Mesothelial cell of epicardium (in vitro differentiated cells): ENCODE measurements at places on chromosomes 2 and 18. TPM values are rescaled to one million over a fixed set of nuclear protein-coding genes. Genes with fewer than 3 reads are reported as not detected.

GRCh38 chr18:76495006-76495370 is at the start of gene ZNF516:
Gene ZNF516, minus strand, starts transcription at chr18:76495242. Its CDS starts 52,188 bp downstream, at chr18:76443054.
- H3K36me3 ChIP-seq = no peaks in the 10 kb centered on the region
- peak; percentile 65 for DNase-seq

DNA sequence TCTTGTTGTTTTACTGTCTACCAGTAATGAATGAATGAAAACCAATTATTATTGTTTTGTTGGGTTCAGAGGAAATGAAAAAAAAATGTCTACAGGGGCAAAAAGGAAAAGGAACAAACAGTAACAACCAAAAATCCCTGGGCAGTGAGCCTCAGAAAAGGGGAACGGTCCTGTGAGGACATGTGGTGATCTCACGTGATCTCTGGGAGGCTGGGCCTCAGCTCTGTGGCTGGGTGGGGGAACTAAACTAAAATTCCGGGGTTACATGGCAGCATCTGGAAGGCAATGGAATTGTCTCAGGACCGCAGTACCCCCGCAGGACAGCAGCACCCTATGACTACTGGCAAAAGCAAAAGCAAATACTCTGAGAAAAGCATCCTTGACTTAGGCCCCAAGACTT is 80.1 kb downstream of the AFF3 start:
- no peak overlapping the region for H3K4me3 ChIP-seq
- no peak overlapping the region for H3K27ac ChIP-seq
- no peak for DNase-seq
- H3K36me3 ChIP-seq = peaks cover 14% of the 10 kb centered on the region
- peaks cover 18% of the 10 kb centered on the region for H3K4me1 ChIP-seq

GRCh38 chr2:109542384-109542783 is 71.4 kb downstream of the SEPTIN10 start:
- no peaks in the 10 kb centered on the region for H3K4me1 ChIP-seq
- peaks cover 5% of the 10 kb centered on the region for H3K36me3 ChIP-seq
- no peak overlapping the region for H3K27ac ChIP-seq
- no peak overlapping the region for H3K4me3 ChIP-seq

GRCh38 chr2:74017223-74017622 is 32.5 kb downstream of the TET3 start:
- peaks cover 17% of the 10 kb centered on the region for H3K4me1 ChIP-seq
- peaks cover 6% of the 10 kb centered on the region for H3K36me3 ChIP-seq
- H3K4me3 ChIP-seq = no peak overlapping the region
- no peaks in the 10 kb centered on the region for H3K27me3 ChIP-seq
- DNase-seq = no peak

- peak overlapping the region; percentile 39 for H3K27ac ChIP-seq
- DNase-seq = no peak
- peak overlapping the region; percentile 34 for H3K4me3 ChIP-seq
Observed at GRCh38 chr18:21602299-21602587, 1.7 kb upstream of the ESCO1 start.

DNA sequence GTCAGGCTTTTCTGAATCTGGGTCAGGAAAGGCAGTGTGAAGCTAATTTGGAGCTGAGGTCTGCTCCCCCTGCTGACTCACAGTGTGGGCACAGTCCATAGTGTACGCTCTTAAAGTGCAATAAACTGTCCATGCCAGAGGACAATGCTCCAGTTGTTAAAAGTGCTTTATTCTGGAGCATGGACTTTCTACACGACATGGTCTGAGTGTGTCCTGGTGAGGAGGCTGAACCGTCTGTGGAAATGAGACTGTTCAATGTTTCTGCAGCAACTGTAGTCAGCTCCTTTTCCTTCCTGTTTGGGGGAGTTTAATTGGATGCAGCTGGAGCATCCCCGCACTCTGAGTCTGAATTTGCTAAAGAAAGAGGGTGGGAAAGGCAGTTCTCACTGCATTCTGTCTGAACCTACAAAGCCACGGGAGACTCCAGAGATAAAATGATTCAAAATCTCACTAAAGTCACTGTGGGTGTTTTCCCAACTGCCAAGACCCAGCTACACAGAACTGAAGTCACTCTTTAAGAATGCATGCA is 110.2 kb upstream of the TRIB2 start:
- H3K27me3 ChIP-seq = no peaks in the 10 kb centered on the region
- H3K4me3 ChIP-seq = no peak overlapping the region
- peak overlapping the region; percentile 66 for H3K27ac ChIP-seq
- H3K4me1 ChIP-seq = peaks cover 22% of the 10 kb centered on the region

GRCh38 chr2:177106212-177106611 is 106.4 kb upstream of the HNRNPA3 start:
- peaks cover 3% of the 10 kb centered on the region for H3K36me3 ChIP-seq
- DNase-seq = no peak
- no peaks in the 10 kb centered on the region for H3K27me3 ChIP-seq
- H3K4me1 ChIP-seq = no peaks in the 10 kb centered on the region
- H3K4me3 ChIP-seq = no peak overlapping the region
- no peak overlapping the region for H3K27ac ChIP-seq

GRCh38 chr18:69469444-69469919 is 68.8 kb downstream of the DOK6 start:
- DNase-seq = no peak
- no peaks in the 10 kb centered on the region for H3K36me3 ChIP-seq
- H3K4me1 ChIP-seq = no peaks in the 10 kb centered on the region
- no peak overlapping the region for H3K27ac ChIP-seq

DNA sequence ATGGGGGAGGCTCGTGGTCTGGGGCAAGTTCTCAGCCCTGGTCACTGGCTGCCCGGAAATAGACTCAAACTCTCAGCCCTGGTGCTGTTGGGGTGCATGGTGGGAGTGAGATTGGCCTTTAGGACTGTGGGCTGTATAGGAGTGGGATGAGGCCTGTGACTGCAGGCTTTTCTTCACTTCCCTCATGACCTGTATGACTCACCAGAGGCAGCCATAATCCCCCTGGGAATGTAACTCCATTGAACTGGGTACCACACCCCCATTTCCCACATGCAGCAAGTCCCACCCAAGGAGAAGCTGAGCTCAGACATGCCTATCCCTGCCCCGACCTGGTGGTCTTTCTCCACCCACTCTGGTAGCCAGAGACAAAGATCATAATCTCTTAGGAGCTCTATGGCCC is 177.7 kb upstream of the OSR1 start:
- no peak for DNase-seq
- H3K4me1 ChIP-seq = peaks cover 5% of the 10 kb centered on the region
- no peak overlapping the region for H3K27ac ChIP-seq
- no peaks in the 10 kb centered on the region for H3K36me3 ChIP-seq
- H3K4me3 ChIP-seq = no peak overlapping the region

GRCh38 chr18:58049000-58049688 is 5.1 kb downstream of the NEDD4L start:
- DNase-seq = no peak
- no peaks in the 10 kb centered on the region for H3K27me3 ChIP-seq
- peaks cover 4% of the 10 kb centered on the region for H3K36me3 ChIP-seq
- no peak overlapping the region for H3K4me3 ChIP-seq

DNA sequence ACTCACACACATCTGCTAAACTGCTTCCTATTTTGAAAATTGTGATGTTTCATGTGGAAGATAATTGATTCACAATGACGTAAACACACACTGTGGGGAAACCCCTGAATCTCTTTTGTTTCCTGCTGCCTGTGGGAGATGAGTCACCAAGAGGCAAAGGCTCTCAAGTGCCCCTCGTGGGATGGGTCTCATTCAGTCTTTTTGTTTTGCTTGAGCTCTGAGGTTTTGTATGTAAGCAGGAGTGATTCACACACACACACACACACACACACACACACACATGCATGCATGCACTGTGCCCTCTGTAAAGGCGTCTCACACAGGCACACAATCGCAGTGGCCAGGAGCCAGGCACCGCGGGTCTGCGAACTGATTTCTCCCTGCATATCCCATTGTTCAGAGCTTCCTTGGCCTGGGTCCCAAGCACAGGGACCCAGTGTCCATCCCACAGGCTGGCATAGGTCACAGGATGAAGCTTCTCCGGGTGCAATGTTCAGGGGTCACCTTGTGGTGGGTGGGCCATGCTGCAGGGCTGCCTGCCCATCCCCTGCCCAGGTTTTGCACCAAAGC is 12.1 kb upstream of the ARHGEF4 start:
- H3K4me3 ChIP-seq = no peak overlapping the region
- peaks cover 19% of the 10 kb centered on the region for H3K4me1 ChIP-seq
- DNase-seq = no peak
- H3K27ac ChIP-seq = peak overlapping the region; percentile 39
- no peaks in the 10 kb centered on the region for H3K27me3 ChIP-seq
- no peaks in the 10 kb centered on the region for H3K36me3 ChIP-seq

- H3K27me3 ChIP-seq = no peaks in the 10 kb centered on the region
- no peak overlapping the region for H3K4me3 ChIP-seq
- no peak overlapping the region for H3K27ac ChIP-seq
- no peaks in the 10 kb centered on the region for H3K4me1 ChIP-seq
- H3K36me3 ChIP-seq = peaks cover 25% of the 10 kb centered on the region
Observed at GRCh38 chr2:42659609-42660008, 91.2 kb downstream of the MTA3 start.

DNA sequence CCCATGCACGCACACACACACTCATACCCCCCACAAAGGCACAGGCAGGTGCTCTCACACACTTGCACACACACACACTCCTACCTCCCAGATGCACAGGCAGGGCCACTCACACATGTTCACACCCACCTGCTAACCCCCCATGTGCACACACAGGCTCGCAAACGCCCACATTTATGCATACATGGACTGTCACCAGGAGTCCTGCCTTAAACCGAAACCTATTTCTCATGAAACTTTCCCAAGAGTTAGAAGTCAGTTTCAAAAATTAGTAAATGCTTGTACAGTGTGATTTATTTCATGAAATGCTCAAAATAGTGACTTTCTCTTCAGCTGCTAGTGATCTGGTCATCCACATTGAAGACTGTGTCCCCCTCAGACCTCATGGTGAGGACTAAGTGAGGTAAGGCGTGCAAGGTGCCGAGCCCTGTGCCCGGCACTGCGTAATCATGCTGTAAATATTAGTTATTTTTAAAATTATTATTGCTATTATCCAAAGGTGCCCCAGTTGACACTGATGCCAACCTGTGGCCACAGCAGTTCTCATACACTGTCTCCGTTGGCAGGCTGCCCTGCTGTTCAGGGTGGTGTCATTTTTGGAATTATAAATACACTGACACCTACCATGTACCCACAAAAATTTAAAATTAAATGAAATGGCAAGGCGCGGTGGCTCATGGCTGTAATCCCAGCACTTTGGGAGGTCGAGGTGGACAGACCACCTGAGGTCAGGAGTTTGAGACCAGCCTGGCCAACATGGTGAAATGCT is 12.4 kb downstream of the CNNM4 start:
- peak overlapping the region; percentile 88 for H3K27ac ChIP-seq
- no peak for DNase-seq
- no peak overlapping the region for H3K4me3 ChIP-seq
- no peaks in the 10 kb centered on the region for H3K27me3 ChIP-seq
- no peaks in the 10 kb centered on the region for H3K36me3 ChIP-seq

- no peak for DNase-seq
- peaks cover 19% of the 10 kb centered on the region for H3K36me3 ChIP-seq
- H3K4me3 ChIP-seq = no peak overlapping the region
- H3K27me3 ChIP-seq = no peaks in the 10 kb centered on the region
- H3K4me1 ChIP-seq = peaks cover 21% of the 10 kb centered on the region
- H3K27ac ChIP-seq = no peak overlapping the region
Observed at GRCh38 chr2:144325086-144325485, 194.8 kb downstream of the ZEB2 start.

- H3K27me3 ChIP-seq = peaks cover 71% of the 10 kb centered on the region
- H3K4me1 ChIP-seq = no peaks in the 10 kb centered on the region
- H3K36me3 ChIP-seq = no peaks in the 10 kb centered on the region
- H3K27ac ChIP-seq = no peak overlapping the region
- DNase-seq = no peak
Observed at GRCh38 chr2:234714711-234715110, 217.8 kb upstream of the ARL4C start.

GRCh38 chr2:50902365-50902764 is 129.6 kb downstream of the NRXN1 start:
- no peak overlapping the region for H3K27ac ChIP-seq
- no peak overlapping the region for H3K4me3 ChIP-seq
- DNase-seq = no peak
- H3K36me3 ChIP-seq = no peaks in the 10 kb centered on the region
- H3K4me1 ChIP-seq = no peaks in the 10 kb centered on the region

- peaks cover 18% of the 10 kb centered on the region for H3K27me3 ChIP-seq
- no peaks in the 10 kb centered on the region for H3K36me3 ChIP-seq
- H3K4me3 ChIP-seq = no peak within 1 kb of the TSS
Observed at GRCh38 chr2:237566401-237567235, at the start of gene PRLH. Gene PRLH, plus strand, starts transcription at chr2:237566574. Its CDS starts 0 bp downstream, at chr2:237566574.

DNA sequence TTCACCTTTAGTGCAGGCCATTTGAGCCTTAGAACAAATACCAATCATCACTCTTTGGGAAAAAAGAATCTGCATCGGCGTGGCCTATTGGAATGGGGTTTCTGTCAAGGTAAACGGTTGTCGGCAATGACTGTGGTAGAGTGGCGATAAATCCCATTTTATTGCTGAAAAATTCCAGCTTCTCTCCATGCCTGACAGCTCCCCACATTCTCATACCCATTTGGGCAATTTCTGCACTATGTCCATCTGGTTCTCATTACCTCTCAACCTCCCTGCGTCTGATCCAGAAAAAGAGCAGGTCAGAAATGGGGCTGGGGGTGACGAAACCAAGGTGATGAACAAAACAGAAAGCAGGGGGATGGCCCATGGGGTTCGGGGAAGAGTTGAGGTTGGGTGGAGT is 254.0 kb downstream of the MEIS1 start:
- no peak overlapping the region for H3K4me3 ChIP-seq
- H3K4me1 ChIP-seq = peaks cover 86% of the 10 kb centered on the region
- no peak for DNase-seq
- no peaks in the 10 kb centered on the region for H3K27me3 ChIP-seq

GRCh38 chr2:204177977-204178522 is 241.5 kb downstream of the ICOS start:
- H3K27me3 ChIP-seq = no peaks in the 10 kb centered on the region
- H3K36me3 ChIP-seq = no peaks in the 10 kb centered on the region
- peaks cover under 1% of the 10 kb centered on the region for H3K4me1 ChIP-seq
- no peak overlapping the region for H3K4me3 ChIP-seq
- no peak overlapping the region for H3K27ac ChIP-seq

- H3K4me1 ChIP-seq = peaks cover 7% of the 10 kb centered on the region
- peaks cover 3% of the 10 kb centered on the region for H3K27me3 ChIP-seq
- no peak overlapping the region for H3K4me3 ChIP-seq
- no peak overlapping the region for H3K27ac ChIP-seq
Observed at GRCh38 chr2:26530696-26531095, 52.8 kb upstream of the OTOF start.

- H3K27me3 ChIP-seq = no peaks in the 10 kb centered on the region
- H3K36me3 ChIP-seq = peaks cover 5% of the 10 kb centered on the region
- DNase-seq = no peak
- H3K4me1 ChIP-seq = peaks cover 32% of the 10 kb centered on the region
- peak overlapping the region; percentile 35 for H3K27ac ChIP-seq
Observed at GRCh38 chr2:174117951-174118930, 130.1 kb downstream of the OLA1 start.

LONRF2 gene
- total RNA-seq = 13.4 to 14.6 TPM (median 13.7 TPM) in 3 replicates

FKBP7 gene
- 48.1 to 52.9 TPM (median 49.7 TPM) in 3 replicates for total RNA-seq

HAAO gene
- 23.3 to 25.7 TPM (median 25.0 TPM) in 3 replicates for total RNA-seq

CTAGE1 gene
- total RNA-seq = 0.07 to 0.13 TPM (median 0.11 TPM) in 3 replicates

L3MBTL4 gene
- 15.9 to 18.5 TPM (median 17.5 TPM) in 3 replicates for total RNA-seq

EFR3B gene
- total RNA-seq = 14.4 to 16.7 TPM (median 15.4 TPM) in 3 replicates

DYNAP gene
- not detected in 3 replicates for total RNA-seq

THSD7B gene
- 0.16 to 0.31 TPM (median 0.22 TPM) in 3 replicates for total RNA-seq

ATOH8 gene
- total RNA-seq = 12.6 to 13.8 TPM (median 12.7 TPM) in 3 replicates
